ENCODE measurements at places on chromosomes 3 and 15.

DNA sequence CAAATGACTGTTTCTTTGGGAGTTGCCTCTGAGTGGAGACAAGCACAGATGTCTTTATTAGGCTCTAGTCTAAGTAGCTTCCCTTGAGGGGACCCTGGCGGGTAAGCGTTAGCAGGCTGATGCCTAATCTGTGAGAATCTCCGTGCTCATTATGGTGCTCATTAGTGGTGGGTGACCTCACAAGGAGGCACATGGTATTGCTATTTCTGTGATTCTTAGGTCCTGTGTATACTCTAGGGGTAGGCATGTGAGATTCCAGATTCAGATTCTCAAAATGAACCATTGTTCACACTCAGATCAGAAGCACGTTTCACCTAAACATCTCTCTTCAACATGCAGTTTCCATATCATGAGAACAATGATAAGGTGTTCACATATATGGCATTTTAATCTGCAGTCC lies 809.7 kb downstream of the NR2F2 start:
- DNase-seq = no peak

GRCh38 chr15:64746921-64747320 lies 28.5 kb downstream of the RBPMS2 start:
- no peak for DNase-seq

DNA sequence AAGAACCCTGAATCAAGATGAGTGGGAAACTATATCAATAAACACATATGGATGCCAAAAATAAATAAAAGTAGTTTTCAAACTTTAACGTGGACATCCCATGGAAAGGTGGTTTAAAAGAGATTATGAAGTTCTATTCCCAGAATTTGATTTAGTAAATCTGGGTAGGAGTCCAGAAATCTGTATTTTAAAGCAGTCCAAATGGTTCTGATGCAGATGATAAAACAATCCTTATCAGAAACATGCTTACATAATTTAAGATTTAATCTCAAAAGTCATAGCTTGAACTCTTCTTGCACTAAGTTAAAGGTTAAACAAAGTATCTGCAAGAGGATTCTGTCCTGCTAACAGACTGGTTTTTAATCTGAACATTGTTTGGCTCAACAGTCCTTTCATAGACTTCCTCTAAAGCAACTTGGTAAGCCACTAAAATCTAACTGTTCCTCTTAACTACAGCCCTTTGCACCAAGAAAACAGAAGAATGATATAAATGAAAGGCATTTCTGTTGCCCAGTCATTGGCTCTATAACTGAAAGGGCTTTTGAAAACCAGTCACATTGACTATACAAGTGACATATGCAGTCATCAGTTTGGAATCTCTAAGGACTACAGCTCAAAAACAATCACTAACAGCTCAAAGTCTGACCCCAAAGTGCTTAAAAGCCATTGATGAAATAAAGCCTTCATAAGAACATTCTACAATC lies 23.4 kb upstream of the MAP4 start:
- no peak for DNase-seq

- no peak for DNase-seq
Observed at GRCh38 chr15:67865766-67866165, 25.9 kb upstream of the RNU6-1 start.

DNA sequence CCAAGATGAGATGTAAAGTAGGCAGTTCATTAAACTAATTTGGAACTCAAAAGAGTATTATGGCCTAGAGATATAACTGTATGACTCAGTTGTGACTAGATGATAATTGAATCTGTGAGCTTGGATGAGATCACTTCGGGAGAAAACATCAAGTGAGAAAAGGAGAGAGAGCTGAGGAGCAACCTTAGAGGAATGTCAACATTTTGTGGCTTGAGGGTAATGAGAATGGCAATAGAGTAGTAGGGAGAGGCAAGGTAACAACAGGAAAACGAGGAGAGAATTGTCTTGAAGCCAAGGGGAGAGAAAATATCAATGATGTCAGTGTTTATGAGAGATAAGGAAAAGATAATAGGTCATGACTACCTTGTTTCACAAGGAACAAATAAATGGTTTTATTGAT lies 580.2 kb downstream of the NLGN1 start:
- no peak for DNase-seq

DNA sequence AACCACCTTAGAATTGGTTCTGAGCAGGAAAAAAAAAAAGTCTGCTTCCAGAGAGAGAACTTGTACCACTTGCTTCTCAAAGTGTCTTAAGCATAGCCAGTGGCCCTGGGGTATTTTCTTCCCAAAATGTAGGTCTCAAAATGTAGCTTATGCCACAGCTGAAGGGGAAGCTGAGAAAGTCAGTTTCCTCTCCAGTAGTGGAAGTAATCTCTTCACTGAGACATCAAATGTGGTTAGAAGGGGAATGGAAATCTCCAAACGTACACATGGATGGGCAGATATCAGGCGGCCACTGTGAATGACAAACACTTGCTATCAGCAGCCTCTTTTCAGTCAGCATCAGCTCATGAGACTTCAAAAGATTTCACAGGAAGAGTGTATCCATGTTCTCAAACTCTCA lies 841.2 kb downstream of the TUSC7 start:
- DNase-seq = no peak

- peak; percentile 59 for DNase-seq
Observed at GRCh38 chr3:106332884-106333283, 464.1 kb upstream of the CBLB start.

- DNase-seq = no peak
Observed at GRCh38 chr3:157767607-157768006, 264.4 kb upstream of the VEPH1 start.

GRCh38 chr3:131847966-131848510 lies 186.8 kb downstream of the CPNE4 start:
- DNase-seq = no peak

GRCh38 chr15:71844916-71845315 lies 34.6 kb downstream of the NR2E3 start:
- no peak for DNase-seq

DNA sequence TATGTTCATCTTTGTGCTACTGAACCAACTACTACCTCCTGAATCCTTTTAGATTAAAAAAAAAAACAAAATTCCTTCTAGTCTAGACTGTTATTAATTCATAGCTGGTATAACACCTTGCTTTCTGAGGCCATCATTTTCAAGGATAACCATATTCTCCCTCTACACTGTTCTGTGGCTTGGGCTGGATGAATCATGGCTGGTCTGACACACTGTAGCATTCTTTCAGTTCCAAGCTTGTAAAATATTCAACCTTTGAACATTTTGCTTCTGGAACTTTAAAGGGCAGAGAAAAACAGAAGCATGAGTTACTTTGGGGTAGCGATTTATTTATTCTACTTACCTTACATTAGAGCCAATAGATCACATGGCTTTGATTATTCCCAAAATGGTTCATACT lies 7.6 kb downstream of the HSPBAP1 start:
- DNase-seq = no peak

DNA sequence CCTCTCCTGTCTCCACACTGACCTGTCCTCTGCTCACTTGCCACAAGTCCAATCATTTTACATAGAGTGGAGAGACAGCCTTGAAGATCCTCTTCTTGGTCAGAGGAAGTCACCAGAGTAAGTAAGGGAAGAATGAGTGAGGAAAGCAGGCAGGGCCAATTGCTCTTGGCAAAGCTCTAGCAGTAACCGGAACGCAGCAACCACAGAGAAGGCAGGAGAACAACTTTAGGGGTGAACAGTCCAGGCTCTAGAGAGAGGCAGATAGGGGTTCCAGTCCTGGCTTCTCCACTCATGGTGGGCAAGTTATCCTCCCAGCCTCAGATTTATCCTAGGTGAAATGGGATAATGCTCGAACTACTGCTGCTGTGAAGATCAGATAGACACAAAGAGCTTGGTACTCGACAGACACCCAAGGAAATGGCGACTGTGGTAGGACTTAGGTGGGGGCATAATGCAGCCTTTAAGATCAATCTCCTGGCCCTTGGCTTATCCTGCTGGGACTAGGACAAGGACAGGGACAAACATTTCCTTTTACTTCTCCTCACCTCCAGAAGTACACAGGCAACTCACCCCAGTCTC lies 1.2 kb upstream of the ADAMTSL3 start:
- DNase-seq = no peak

GRCh38 chr3:99313485-99313884 lies 324.9 kb upstream of the COL8A1 start:
- no peak for DNase-seq

DNA sequence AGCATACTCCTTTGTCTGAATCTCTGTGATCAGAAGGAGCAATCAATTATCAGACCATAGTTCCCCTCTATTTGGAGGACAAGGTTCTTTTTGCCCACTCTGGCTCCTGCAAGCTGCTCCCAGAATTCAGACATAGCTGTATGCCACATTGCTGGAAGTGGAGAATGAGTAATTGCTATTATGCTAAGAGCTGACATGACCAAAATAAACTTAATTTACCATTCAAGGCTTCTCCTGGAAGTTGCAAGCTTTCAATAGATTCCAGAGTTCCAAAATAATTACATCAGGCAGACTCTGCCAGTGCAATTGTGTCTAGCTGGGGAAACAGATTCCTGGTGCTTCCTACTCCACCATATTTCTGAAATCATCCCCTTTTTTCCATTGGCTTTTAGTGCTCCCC lies 7.6 kb upstream of the DRD3 start:
- no peak for DNase-seq

DNA sequence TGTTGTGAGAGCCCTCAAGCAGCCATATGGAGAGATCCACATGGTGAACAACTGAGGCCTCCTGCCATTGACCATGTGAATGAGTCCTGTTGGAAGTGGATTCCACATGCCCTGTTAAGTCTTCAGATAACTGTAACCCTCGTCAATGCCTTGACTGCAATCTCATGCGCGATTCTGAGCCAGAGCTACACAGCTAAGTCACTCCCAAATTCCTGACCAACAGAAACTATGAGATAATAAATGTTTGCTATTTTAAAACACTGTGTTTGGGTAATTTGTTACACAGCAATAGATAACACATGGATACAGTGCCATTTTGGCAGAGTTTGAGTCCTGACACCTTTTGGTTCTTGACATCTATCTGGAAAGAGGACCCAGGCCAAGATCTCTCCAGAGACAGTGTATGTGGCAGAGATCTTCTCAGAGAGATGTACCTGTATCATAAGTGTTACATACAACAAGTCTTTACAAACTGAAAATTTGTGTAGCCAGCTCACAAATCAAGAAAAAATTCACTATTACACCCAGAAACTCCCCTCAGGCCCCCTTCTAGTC lies 34.5 kb upstream of the BNC1 start:
- no peak for DNase-seq

GRCh38 chr3:188270423-188270972 lies 116.5 kb downstream of the LPP start:
- DNase-seq = no peak

DNA sequence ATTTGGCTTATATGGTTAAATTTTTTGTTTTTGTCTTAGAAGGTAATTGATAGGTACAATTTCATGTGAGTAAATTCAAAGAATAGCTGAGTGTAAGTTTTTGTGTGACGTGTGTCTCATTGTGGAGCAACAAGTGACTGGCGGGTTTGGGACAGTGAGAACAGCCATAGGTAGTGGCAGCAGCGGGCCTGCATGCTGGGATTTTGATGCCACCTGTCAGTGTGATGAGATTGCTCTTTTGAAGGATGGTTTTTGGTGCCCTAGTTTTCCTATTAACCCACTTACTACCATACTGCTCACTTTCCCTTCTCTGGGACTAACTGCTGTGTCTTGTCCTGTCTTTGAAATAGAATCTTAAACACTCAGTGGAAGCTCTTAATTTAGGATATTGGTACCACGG lies 522.6 kb downstream of the NAALADL2 start:
- DNase-seq = no peak
